ENCODE measurements at places on chromosomes 6 and 20. TPM values are rescaled to one million over a fixed set of nuclear protein-coding genes. Genes with fewer than 3 reads are reported as not detected.

PPP1R3G gene
- total RNA-seq = 0.27 TPM

GRCh38 chr6:126786262-126786661 lies 332.2 kb upstream of the RSPO3 start:
- H3K27ac ChIP-seq = no peak overlapping the region
- H3K27me3 ChIP-seq = 0 out of 2 replicates have a peak, but pooled peaks cover 11% of the 10 kb centered on the region

- no peaks in the 10 kb centered on the region for H3K36me3 ChIP-seq
- no peak overlapping the region for H3K4me3 ChIP-seq
Measured at GRCh38 chr6:166932616-166933015, 23.7 kb downstream of the RNASET2 start.

GRCh38 chr6:113600551-113601339 lies 256.4 kb upstream of the MARCKS start:
- no peaks in the 10 kb centered on the region for H3K4me1 ChIP-seq
- no peak for DNase-seq
- H3K27me3 ChIP-seq = no peaks in the 10 kb centered on the region
- H3K27ac ChIP-seq = no peak overlapping the region

DNA sequence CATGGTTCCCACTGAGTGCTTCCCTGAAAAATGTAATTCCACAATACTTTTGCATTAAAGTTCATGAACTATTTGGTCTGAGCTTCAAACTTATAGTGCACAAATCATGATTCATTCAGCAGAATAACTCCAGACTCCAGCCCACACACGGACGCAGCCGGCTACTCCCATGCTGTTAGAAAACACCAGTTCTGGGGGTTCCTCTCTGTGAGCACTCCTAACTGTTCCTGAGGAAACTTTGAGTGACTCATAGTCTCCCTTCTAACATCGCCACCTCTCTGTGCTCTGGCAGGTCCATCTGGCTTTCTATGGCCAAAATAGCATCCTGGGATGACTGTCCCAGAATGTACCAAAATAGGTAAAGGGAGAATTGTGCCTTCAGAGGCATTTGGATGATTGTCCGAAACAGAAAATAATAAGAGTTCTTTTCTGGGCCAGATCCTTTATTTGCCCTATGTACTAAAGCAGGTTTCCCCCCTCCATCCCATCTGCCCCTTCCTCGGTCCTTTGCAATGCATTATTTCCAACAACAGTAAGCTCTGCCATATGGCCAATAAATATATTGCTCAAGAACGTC lies 32.3 kb upstream of the LY86 start:
- no peaks in the 10 kb centered on the region for H3K36me3 ChIP-seq
- no peak overlapping the region for H3K4me3 ChIP-seq
- no peaks in the 10 kb centered on the region for H3K4me1 ChIP-seq
- H3K27ac ChIP-seq = no peak overlapping the region
- DNase-seq = no peak

GRCh38 chr6:7675353-7675945 lies 50.5 kb upstream of the BMP6 start:
- no peaks in the 10 kb centered on the region for H3K27me3 ChIP-seq
- H3K4me3 ChIP-seq = no peak overlapping the region
- H3K4me1 ChIP-seq = peaks cover 27% of the 10 kb centered on the region
- no peaks in the 10 kb centered on the region for H3K36me3 ChIP-seq
- no peak for DNase-seq

- no peaks in the 10 kb centered on the region for H3K4me1 ChIP-seq
- H3K4me3 ChIP-seq = no peak overlapping the region
- no peaks in the 10 kb centered on the region for H3K27me3 ChIP-seq
- DNase-seq = no peak
Measured at GRCh38 chr6:4093288-4093687, 14.4 kb upstream of the FAM217A start.

CALHM4 gene
- total RNA-seq = not detected

DNA sequence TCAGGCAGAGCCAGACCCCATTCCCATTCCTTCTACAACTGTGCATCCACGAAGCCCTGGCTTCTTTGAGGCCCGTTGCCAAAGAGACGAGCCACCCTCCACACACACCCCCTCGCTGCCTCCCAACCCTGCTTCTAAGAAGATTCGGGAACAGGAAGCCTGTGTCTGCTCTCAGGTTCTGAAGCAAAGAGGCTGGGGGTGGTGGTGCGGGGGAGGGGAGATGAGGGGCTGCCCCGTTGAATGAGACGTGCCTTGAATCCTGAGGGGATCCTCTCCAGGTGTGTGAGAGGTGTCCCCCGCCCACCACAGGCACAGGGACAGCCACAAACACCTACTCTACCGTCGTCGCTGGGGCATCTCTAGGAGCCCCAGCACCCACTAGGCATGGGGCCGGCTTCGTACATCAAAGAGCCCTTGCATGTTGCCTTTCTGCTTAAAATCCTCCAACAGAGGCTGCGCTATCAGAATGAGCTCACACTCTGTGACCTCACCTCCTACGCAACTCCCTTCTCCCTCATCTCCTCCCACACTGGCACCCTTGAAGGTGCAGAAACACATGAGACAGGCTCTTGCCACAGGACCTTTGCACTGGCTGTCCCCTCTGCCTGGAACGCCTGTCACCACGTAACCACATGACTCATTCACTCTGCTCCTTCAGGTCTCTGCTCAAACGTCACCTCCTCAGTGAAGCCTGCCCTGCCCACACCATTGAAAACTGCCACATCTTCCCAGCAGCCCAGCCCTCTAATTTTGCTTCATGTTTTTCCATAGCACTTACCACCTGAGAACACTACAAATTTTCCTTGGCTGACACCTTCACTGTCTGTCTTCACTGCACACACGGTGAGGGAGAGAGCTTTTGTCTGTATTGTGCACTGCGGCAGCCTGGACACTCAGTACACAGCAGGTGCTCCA lies 58.5 kb downstream of the PREX1 start:
- H3K36me3 ChIP-seq = no peaks in the 10 kb centered on the region
- H3K4me3 ChIP-seq = no peak overlapping the region
- DNase-seq = no peak
- H3K4me1 ChIP-seq = no peaks in the 10 kb centered on the region
- no peak overlapping the region for H3K27ac ChIP-seq

TBX18 gene
- total RNA-seq = 14.4 TPM

GRCh38 chr20:46169245-46170171 lies 51.4 kb downstream of the CD40 start:
- H3K27me3 ChIP-seq = peaks cover 23% of the 10 kb centered on the region
- H3K4me1 ChIP-seq = no peaks in the 10 kb centered on the region
- H3K27ac ChIP-seq = no peak overlapping the region
- H3K4me3 ChIP-seq = no peak overlapping the region

DNA sequence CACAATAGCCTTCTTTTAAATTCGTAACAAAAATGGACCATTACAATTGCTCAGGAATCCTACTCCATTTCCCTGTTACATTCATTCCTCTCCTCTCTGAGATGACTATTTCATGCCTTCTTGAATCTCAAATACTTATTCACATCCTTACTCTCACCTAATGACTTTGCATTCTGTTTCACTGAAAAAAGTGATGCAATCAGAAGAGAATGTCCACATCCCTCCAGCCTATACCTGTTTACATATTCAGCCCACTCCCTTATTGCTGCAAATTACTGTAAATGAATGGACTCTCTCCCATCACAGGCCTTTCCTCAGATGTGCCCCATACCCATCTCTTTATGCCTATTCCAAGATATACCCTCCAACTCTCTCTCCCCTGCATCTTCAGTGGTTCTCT lies 8.6 kb downstream of the TAAR1 start:
- no peak overlapping the region for H3K4me3 ChIP-seq
- H3K4me1 ChIP-seq = no peaks in the 10 kb centered on the region
- no peaks in the 10 kb centered on the region for H3K27me3 ChIP-seq
- no peak for DNase-seq
- H3K27ac ChIP-seq = no peak overlapping the region

DNA sequence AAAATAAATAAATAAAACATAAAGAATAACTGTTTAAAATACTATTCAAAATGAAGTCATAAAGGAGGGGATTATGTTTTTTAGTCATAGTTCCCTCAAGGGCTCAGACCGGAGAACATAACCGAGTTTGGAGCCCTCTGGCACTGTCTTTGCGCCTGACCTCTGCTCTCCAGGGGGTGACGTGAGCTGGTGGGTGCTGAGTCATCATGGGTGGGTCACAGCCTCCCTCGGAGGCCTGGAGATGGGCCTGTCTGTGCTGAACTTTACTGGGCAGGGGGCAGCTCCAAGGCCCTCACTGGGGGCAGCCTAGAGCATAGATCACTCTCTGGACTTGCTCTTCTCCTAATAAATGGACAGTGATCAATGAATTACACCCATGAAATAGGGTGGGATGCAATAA lies 3.1 kb upstream of the MAVS start:
- H3K36me3 ChIP-seq = no peaks in the 10 kb centered on the region
- peak overlapping the region; percentile 52 for H3K27ac ChIP-seq
- H3K27me3 ChIP-seq = no peaks in the 10 kb centered on the region
- H3K4me3 ChIP-seq = no peak overlapping the region
- H3K4me1 ChIP-seq = peaks cover 35% of the 10 kb centered on the region

- H3K27ac ChIP-seq = no peak overlapping the region
- DNase-seq = no peak
- H3K27me3 ChIP-seq = no peaks in the 10 kb centered on the region
- H3K4me3 ChIP-seq = no peak overlapping the region
- no peaks in the 10 kb centered on the region for H3K36me3 ChIP-seq
Measured at GRCh38 chr6:93785694-93786030, 366.3 kb upstream of the EPHA7 start.

GRCh38 chr20:57031867-57032355 lies 234.5 kb downstream of the BMP7 start:
- DNase-seq = no peak
- no peak overlapping the region for H3K4me3 ChIP-seq
- no peak overlapping the region for H3K27ac ChIP-seq
- H3K36me3 ChIP-seq = no peaks in the 10 kb centered on the region
- peaks cover 22% of the 10 kb centered on the region for H3K27me3 ChIP-seq
- H3K4me1 ChIP-seq = 0 out of 2 replicates have a peak, but pooled peaks cover 6% of the 10 kb centered on the region

COL9A3 gene
- total RNA-seq = 29.7 TPM

SLC2A10 gene
- total RNA-seq = 0.05 TPM

POU5F1 gene
- 1.9 TPM for total RNA-seq

SLC17A4 gene
- not detected for total RNA-seq

SHLD1 gene
- 2.4 TPM for total RNA-seq

DNA sequence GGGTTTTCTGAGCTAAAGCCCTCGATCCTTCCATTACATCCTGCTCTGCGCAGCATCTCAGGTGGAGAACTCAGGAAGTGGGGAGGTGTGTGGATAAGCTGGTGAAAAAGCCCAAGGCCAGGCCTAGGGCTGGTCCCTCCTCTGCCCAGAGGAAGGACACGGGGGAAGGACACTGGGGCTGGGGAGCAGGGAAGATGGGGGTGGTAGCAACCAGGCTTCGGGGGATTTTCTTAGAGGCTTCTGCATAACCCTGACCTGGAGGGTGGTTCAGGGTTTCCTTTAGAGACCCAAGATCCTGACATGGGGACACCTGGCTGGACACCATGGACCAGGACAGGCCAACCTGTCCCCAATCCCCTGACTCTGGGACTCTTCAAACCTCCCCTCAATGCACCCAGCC lies 37.9 kb downstream of the SUN5 start:
- no peak overlapping the region for H3K4me3 ChIP-seq
- DNase-seq = no peak
- H3K36me3 ChIP-seq = no peaks in the 10 kb centered on the region

GRCh38 chr6:156256161-156256560 lies 521.0 kb upstream of the ARID1B start:
- H3K4me3 ChIP-seq = no peak overlapping the region
- H3K27ac ChIP-seq = no peak overlapping the region
- no peak for DNase-seq

DNA sequence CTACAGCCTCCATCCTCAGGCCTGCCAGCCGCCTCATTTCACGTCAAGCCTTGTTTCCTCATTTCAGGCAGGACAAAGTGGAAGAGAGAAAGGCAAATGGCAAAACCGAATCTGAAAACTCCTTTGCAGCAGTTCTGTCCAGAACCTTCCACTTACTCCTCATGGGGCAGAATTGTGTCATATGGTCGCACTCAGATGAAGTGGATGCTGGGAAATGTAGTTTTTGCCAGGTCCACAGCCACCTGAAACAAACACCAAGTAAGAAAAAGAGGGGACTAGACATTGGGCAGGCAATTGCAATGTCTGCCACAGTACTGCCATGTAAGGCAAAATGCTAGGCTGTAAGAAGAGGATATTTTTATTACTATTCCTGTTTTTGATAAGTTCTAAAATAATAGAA lies 44.9 kb downstream of the ISM1 start:
- H3K4me1 ChIP-seq = peaks cover 9% of the 10 kb centered on the region
- no peak overlapping the region for H3K27ac ChIP-seq
- H3K4me3 ChIP-seq = no peak overlapping the region
- H3K27me3 ChIP-seq = no peaks in the 10 kb centered on the region
- H3K36me3 ChIP-seq = no peaks in the 10 kb centered on the region

TOX2 gene
- 39.6 TPM for total RNA-seq

DNA sequence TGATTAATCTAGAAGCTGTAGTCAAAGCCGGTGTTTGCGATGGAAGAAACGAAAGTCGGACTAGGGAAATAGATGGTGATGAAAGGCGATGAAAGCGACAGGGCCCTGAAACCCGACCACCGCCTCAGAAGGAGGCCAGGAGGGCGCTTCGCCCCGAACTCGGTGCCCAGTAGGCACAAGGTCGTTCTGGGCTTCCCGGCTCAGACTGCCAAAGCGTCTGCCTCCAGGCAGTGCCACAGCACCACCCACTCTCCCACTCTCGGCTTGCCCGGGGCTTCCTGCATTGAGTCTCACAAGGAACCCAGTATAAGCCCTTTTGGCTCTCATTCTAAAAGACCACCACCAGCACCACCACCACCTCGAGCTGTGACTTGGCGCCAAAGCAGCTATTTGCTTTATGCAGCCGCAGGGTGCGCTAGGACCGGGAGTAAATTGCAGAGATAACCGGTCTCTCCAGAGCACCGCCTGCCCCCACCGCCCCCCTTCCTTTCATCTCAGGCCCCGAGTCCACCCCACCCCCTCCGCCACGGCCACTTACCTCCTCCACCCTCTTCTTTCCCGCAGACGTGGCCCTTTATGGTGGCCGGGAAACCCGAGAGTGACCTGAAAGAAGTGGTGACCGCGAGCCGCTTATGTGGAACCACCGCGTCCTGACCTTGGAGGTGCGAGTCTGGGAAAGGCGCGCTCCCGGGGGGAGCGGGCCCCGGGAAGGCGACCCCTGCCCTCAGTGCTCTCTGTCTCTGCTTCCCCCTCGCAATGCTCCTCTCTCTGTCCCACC lies 2.4 kb downstream of the TCF21 start:
- H3K4me3 ChIP-seq = peak overlapping the region; percentile 64
- H3K36me3 ChIP-seq = no peaks in the 10 kb centered on the region
- DNase-seq = no peak
- peaks cover 22% of the 10 kb centered on the region for H3K27me3 ChIP-seq
- peaks cover 30% of the 10 kb centered on the region for H3K4me1 ChIP-seq

GRCh38 chr6:33856655-33857054 lies 52.9 kb upstream of the MLN start:
- no peaks in the 10 kb centered on the region for H3K36me3 ChIP-seq
- no peak for DNase-seq
- H3K27me3 ChIP-seq = no peaks in the 10 kb centered on the region

DNA sequence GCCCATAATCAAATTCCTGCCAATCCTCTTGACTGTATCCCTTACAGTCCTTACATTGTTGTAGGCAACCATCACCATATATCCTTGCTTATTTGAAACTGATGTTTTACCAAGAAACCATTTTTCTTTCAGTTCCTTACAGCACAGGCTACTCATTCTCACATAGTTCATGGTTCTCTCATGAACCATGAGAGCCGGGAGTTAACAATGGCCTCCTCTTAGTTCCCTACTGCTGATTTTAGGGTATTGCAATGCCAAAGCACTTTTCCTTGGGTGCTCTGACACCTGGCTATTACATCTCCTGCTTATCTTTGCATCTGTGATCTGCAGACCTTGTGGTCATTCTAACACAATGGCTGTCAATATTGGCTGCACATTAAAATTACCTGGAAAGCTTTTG lies 133.4 kb downstream of the MYB start:
- no peaks in the 10 kb centered on the region for H3K27me3 ChIP-seq
- H3K36me3 ChIP-seq = no peaks in the 10 kb centered on the region
- no peak for DNase-seq
- H3K27ac ChIP-seq = no peak overlapping the region
- no peak overlapping the region for H3K4me3 ChIP-seq

Measured in HCT116 (cell line).